Fibroblast of the aortic adventitia (primary cell): ENCODE measurements at places on chromosomes 1 and 21.

DNA sequence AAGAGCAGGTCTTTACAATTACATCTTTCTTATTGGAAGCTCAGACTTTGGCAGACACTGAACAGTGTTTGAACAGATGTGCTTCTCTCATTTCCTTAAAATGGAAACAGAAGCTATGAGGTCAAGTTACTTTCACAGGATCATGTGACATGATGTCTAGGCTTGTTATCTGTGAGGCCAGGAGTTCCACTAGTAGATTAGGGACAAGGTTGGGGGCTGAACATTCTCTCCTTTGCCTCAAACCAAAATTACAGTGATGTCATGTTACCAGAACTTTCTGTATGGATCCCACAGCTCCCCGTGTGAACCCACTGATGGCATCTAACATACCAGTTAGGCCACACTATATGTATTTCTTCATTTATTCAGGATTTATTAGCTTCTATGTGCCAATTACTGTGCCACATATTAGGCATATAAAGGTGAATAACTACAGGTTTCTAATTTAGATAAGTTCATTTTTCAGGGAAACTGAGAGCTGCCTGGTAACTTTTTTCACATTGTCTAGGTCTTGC is 6.0 kb downstream of the DYNLT5 start:
- no peak for DNase-seq

- peak; percentile 5 for DNase-seq
Measured at GRCh38 chr1:9721606-9722377, 70.3 kb downstream of the PIK3CD start.

DNA sequence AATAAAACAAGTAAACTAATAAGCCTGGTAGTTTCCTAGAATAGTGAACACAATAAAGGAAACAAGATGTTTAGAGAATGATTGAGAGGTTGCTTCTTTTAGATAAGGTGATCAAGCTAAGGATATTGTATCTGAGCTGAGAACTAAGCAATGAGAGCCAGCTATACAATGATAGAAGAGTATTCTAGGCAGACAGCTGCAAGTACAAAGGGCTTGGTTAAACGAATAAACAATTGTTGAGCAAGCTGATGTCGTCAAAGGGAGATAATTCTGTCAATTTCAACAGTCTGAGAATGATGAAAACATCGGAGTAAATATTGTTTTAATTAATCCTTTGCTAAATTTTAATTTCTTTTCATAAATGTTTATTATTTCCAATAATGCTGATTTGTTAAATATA is 5.5 kb upstream of the FH start:
- no peak for DNase-seq

DNA sequence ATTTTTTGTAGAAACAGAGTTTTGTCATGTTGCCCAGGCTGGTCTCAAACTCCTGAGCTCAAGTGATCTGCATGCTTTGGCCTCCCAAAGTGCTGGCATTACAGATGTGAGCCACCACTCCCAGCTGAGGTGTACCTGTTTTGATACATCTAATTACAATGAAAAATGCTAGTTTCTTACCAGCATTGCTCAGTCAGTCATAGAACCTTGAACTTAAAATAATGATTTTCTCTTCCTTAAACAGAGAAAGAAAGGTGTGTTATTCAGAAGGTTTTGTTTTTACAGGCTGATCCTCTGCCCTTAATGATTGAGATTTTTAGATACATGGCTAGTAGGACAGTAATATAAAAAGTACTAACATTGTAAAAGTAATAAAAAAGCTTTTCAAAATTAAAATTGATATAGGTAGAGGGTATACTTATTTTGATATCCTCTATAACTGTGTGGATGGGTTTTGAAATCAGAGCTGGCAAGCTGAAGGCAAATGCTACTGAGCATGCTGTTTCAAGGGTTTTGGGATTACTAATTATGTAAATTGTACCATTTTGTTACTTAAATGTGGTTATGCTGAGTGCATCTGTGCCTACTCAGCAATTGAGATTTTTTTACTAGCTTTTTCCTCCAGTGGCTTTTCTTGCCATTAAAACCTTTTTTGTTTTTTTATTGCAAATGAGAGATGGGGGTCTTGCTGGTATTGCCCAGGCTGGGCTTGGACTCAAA is 16.1 kb downstream of the PRRC2C start:
- no peak for DNase-seq

DNA sequence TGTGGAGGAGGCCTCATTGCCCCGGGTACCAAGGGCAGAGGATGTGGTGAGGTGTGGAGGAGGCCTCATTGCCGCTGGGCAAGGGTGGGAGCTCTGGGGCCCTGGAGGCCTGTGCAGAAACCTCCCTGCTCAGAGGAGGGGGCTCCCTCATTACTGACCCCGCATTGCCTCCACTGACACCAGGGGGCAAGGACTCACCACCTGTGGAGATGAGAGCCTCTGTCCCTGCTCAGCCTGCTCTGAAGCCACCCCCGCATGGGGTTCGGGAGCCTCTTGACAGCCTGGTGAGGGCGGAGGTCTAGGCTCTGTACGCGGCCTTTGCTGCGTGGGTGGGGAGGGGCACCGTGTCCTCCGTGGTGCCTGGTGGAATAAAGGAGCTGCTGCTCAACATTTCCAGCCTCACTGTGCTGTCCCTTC is 95.0 kb upstream of the COL6A1 start:
- DNase-seq = no peak

DNA sequence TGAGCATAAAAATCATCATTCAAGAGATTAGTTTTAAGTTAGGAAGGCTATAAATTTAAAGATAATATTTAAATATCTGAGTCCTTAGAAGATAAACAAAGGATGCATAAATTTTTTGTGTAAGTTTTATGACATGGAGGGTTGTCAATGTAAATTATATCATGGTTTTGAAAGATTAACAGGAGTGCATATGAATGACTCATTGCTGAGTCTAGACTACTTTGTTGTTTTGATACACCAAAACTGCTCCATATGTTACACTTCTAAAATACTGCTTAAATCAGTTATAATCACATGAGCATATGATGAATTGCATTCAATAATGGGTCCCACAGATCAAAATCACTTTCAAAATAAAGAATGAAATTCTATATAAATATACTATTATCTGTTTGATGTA is 312.5 kb downstream of the KCNT2 start:
- peak; percentile 5 for DNase-seq

- DNase-seq = no peak
Measured at GRCh38 chr1:61013946-61014667, 68.3 kb upstream of the NFIA start.

GRCh38 chr1:182877842-182878241 is 38.7 kb downstream of the DHX9 start:
- DNase-seq = no peak

DNA sequence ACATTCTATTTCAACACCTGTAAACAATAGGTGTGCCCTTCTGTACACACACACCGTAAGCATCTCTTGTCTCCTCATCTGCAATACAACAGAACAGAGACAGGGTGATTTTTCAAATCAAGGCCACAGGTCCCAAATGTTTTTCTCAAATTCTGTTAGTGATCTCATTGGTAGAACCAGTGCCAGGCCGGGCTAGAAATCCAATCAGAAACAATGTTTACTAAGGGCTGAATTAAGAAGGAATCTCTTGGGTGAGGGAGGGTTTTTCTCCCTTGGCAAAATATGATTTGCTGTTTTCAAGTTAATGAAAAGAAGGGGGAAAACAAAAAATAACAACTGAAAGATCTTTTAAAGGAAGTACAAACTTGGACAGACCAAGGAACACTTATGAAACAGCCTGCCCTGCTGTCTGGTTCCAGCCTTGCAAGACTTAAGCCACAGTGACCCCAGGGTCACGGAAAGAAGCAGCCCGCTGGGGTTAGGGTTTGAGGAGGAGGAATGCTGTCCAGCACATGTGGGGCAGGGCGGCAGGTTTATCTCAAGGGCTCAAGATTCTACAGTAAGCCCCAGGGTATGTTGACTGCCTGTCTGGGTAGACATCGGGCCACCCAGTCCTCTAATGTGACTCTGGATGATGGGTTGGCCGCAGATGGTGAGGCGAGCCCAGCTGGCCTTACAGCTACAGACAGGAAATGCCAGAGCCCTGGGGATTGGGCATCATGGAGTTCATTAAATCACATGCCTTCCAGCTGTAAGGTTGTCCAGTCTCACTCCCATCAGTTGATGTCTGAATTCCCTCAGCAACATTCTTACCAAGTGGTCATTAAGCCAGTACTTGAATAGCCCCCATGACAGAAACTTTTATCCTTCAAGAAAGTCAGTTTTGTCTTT is 73.3 kb upstream of the SLC44A3 start:
- no peak for DNase-seq

- DNase-seq = no peak
Measured at GRCh38 chr1:170164103-170164763, 18.5 kb downstream of the NTMT2 start.

- DNase-seq = no peak
Measured at GRCh38 chr1:177210071-177210470, 39.3 kb downstream of the BRINP2 start.

DNA sequence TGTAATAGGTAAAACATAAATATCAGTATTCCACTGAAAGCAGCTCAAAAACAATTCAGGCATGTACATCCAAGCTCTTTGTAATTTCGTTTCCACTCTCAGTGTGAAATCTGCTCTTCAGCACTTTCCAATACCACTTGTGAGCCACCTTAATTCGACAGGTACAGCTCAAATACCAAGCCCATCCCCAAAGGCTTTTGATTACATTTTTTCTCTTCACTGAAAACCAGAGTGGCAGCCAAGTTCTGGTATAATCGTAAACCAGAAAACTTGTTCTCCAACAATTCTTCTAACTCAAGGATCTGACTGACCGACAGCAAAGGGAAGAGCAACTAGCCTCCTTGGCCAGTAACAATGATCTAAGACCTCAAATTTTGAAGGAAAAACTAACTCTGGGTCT is 36.8 kb downstream of the FBXO42 start:
- no peak for DNase-seq

- DNase-seq = no peak
Measured at GRCh38 chr21:25772686-25773085, 37.9 kb downstream of the GABPA start.

DNA sequence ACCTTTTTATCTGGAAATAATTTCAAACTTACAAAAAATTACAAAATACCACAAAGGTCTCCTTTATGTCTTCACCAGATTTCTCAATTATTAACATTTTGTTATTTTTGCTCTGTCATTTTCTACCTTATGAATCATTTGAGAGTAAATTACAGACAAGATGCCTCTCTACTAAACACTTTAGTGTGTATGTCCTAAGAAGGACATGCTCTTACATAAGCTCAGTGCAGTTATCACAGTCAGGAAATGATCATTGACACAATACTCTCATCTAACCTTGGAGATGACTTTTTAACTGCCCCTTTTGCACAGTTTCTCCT is 378.9 kb upstream of the RUNX1 start:
- peak; percentile 46 for DNase-seq

- DNase-seq = no peak
Measured at GRCh38 chr1:66342707-66343106, 191.2 kb upstream of the SGIP1 start.

DNA sequence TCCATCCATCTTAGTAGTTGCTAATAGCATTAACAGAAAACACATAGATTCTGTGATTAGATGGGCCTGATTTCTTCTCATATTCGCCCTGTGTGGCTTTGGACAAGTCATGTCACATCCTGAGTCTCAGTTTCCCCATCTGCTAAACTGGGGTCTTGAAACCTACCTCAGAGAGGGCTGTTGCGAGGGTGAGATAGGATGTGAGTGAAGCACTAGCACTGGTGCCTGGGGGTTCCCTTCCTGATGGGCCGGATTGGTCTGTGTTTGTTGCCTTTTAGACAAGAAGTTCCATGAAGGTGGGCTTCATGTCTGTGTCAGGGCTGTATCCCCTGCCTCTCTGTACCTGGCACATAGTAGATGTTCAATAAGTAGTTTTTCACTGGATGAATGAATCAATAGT is 3.5 kb upstream of the MAN1C1 start:
- no peak for DNase-seq

- no peak for DNase-seq
Measured at GRCh38 chr1:110672001-110672752, 2.6 kb downstream of the KCNA3 start.

DNA sequence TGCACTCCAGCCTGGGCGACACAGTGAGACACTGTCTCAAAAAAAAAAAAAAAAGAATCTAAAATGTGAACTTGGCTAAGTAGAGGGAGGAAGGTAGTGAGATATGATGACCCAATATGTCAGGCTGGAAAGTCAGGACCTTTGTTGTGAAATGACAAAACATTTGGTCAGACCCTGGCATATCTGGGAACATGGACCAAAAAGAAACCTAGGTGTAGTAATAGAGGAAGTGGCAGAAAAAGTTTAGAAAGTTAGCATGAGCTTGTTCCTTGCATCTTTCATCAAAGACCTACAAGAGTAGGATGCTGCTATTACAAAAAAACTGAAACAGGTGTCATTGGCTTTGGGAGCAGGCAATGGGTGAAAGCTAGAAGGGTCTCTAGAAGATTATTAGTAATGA is 7.3 kb upstream of the S100A3 start:
- no peak for DNase-seq

GRCh38 chr21:14543983-14544382 is 2.1 kb downstream of the SAMSN1 start:
- no peak for DNase-seq
